ENCODE measurements at places on chromosomes 5 and 9.

DNA sequence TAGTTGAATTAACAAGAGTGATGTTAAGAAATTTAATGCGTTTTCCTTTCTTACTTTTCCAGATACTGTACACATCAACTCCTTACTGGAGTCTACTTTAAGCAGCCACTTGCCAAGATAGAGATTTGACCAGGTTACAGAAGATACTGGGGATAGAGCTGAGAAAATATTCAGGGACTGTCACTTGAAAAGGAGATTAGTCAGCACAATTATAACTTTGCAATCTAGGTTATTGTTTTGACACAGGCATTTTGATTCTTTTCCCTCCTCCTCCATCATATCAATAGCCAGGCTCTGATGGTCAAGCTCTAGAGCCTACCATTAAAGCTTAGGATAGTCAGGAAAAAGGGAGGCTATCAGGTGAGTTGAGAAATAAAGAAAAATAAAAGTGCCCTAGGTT is 345.9 kb upstream of the ITGA1 start:
- DNase-seq = no peak

GRCh38 chr5:95446560-95447221 is 55.5 kb downstream of the FAM81B start:
- no peak for DNase-seq

- DNase-seq = no peak
Measured at GRCh38 chr9:27398982-27399653, 102.2 kb upstream of the EQTN start.

- no peak for DNase-seq
Measured at GRCh38 chr5:56012281-56012963, 17.7 kb upstream of the IL6ST start.

DNA sequence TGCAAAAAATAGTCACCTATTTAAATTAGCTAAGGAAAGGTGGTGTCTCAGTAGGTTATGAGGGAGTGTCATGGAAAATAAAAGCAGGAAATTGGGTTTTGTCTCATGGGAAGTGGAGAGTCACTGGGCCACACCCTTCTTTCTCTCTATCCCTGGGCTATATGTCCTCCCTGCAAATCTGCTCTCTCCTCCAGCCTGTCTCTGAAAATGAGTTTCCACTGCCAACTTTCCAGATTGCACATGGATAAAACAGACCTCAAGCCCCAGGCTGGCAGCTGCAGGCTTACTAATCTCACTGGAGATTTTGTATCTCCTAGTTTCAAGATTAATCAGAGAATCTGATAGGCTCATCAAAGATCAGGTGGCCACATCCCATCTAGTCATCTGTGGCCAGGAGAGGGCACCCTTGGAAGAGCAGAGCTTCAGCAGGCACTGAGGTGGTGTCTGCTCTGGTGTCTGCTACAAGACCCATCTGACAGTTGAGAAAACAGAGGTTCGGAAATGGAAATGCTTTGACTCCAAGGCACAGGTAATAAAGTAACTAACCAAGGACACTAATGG is 178.9 kb downstream of the MSX2 start:
- peak; percentile 6 for DNase-seq

GRCh38 chr9:115118879-115119218 is 892 bp upstream of the TNC start:
- DNase-seq = peak; percentile 56

DNA sequence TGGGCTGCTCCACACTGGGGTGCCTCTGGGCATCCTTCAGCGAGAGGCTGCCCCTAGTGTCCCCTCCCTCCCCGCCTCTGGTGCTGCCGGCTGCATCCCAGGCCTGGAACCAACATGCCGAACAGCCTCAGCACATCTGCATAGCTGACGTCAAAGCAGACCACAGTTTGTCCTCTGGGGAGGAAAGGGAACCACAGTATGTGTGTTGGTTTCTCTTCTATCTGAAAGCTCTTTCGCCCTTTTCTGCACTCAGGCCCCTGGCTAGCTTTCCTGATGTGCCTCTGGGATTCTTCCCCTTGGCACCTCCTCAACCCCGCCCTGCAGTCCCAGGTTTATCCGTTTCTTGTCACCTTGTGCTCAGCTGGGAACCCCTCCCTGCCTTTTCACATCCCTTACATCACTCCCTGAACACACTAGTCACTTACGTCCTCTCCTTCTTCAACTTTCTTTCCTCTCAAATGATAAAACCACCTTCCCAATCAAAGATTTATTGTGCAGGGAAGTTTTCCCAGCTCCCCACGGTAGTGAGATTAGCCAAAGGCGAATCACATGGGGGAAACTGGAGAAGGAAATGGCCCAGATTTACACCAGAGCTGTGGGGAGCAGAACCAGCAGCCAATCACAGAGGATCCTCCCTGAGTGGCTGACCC is 35.5 kb upstream of the B4GALT1 start:
- DNase-seq = no peak

DNA sequence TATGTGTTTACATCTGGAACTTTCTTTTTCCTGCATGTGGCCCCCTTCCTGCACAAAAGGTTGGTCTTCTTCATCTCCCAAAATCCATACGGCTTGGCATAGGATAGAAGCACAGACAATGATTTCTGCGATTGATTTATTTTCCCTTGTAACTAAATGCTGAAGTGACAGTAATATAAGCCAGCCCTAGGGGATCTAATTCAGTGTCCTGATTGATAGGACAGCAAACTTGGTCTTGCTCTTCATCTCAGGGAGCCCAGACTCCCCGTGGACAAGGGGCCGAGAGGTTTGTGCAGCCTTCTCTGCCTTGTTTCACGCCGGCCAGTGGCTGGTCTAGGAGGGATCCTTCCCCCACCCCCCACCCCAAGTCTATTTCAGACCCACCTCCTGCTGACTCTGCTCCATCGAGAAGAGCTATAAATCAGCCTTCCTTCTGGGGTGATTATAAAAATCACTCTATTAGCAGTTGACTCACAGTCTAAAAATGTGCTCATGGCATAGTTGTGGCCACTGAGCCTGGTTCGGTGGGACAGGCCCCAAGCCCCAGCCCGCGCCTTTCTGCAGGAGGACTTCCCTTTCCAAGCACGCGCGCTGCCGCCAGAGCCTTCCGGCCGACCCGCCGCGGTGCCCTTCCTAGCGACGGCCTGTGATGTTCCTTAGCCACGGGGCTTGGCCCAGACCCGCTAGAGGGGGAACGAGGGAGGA is 89.8 kb upstream of the COL5A1 start:
- no peak for DNase-seq

GRCh38 chr5:16557477-16557876 is 59.3 kb downstream of the RETREG1 start:
- no peak for DNase-seq

- no peak for DNase-seq
Measured at GRCh38 chr5:57831090-57831489, 348.5 kb upstream of the ACTBL2 start.

DNA sequence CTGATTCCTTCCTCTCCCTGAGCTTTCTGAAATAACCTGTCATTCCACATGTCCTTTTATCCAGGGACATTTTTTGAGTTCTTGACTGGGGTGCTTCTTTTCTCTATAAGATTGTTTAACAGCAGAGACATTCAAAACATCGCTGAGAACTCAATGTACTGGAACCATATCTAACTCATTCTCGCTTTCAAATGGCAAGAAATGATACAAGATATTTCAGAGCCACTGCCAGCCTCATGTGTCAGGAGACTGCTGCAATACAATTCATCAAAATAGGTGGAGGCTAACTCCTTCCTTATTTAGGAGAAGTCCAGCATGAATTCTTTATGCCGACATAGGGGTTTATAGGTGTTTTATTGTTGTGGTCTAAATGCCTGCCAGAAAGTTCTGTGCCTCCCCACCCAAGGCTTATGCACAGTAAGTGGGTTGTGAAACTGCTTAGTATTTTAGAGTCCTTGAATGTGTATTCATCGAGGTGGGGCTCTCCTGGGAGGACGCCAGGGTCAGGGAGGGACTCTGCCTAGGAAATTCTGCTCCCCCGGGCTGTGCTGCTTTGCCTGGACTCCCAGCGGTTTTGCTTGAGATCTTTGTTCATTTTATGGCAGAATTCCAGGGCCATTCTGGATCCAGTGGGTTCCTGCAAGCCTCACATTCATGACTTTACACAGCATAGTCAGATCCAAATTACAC is 53.9 kb downstream of the ZNF474 start:
- DNase-seq = no peak

Measured in NCI-H748 treated with DMSO at 0.1 percent for 48 hours (cell line).